ENCODE measurements at places on chromosomes 4 and X.

DNA sequence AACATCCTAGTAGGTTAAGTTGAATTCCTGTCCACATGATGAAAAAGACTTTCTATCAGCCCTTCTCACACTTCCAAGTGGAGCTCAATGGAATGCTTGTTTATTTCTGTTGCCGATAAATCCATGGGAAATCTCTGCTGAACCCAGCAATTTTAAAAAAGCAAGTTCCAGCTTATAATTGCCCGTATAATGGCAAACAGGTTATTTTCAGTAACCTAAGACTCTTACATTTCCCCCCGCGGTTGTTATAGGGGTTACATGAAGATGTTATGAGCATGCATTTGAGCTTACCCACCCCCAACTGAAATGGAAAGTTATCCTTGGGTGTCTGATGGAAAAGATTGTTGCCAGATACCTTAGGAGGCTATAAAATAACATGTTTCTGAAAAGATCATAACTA is 136.2 kb downstream of the PALLD start:
- DNase-seq: no peak

- no peak for DNase-seq
Observed at GRCh38 chr4:167321299-167321698, 87.0 kb upstream of the SPOCK3 start.

DNA sequence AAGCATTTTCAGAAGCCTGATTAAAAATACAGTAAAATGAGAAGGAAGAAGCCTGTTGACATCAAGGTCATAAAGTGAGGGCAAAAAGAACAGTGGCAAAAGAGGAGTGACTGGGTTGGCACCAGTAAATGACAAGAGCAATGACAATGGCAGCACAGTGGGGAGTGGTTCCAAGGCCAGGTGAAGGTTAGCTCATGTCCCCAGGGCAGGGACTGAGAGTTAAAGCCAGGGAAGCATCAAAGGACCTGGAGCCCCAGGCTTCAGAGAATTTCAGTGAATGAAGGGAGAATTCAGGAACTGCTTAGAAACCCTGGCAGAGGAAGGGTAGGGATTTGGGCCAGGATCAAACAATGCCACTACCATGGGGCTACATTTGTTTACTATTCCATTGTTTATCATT is 8.8 kb upstream of the PIGA start:
- no peak for DNase-seq

- DNase-seq: no peak
Observed at GRCh38 chrX:12702509-12703091, 88.6 kb upstream of the PRPS2 start.

GRCh38 chr4:157667836-157668235 is 447.3 kb downstream of the GRIA2 start:
- no peak for DNase-seq

GRCh38 chr4:126890994-126891393 is 741.8 kb upstream of the INTU start:
- DNase-seq: no peak

DNA sequence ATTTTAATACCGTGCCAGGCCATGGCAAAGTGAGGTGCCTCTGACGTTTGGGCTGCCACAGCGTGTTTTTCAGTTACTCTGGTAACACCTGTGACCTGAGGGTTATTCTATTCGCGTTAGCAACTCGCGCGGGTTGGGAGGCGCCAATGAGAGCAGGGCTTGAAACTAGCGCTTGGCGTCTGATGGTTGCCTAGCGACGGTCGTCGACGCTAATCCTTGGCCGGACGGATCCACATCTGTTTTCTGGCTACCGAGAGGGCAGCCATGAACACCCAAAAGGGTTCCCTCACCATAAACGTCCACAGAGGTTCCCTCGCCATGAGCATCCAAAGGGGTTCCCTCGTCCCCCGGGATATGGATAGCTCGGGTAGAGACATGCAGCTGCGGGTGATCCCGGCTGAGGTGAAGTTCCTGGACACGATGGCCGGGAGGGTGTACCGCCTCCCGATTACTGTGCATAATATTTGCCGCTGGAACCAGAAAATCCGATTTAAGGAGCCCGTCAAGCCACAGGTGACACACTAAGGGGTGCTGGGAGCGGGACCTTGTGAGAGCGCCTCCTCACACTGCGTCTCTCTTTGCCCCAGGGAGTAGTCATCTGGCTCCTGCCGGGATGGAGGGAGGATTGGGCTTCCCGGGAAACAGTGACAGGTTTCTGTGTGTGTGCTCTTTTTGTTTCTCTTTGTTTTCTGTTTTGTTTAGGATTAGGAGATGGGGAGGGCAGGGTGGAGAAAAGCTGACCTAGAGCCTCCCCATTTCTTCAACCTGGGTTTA is at the start of gene CFAP47:
Gene CFAP47 (plus strand): TSS at position 199 of the 774 bp plus-strand sequence. CDS start 66 bp downstream, at position 265.
- DNase-seq: no peak

GRCh38 chr4:32826169-32826568 is 2106.0 kb downstream of the PCDH7 start:
- DNase-seq: no peak

DNA sequence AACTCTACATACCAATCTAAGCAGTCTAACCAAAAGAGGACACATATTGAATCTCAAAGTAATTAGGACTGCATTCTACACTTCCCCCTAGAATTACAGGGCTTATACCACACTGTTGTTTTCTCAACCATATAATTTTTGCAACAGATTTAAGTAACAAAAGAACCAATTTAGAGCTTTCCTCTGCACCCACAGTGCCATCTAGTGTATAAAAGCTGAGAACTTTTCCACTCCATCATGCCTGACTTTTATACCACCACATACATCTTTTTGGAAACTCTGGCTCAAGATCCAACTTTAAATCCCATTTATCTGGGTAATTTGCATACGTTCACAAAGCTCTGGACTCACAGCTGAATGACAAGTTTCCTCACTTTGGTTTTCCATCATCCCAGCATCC is 99.5 kb downstream of the EFHC2 start:
- DNase-seq: no peak

DNA sequence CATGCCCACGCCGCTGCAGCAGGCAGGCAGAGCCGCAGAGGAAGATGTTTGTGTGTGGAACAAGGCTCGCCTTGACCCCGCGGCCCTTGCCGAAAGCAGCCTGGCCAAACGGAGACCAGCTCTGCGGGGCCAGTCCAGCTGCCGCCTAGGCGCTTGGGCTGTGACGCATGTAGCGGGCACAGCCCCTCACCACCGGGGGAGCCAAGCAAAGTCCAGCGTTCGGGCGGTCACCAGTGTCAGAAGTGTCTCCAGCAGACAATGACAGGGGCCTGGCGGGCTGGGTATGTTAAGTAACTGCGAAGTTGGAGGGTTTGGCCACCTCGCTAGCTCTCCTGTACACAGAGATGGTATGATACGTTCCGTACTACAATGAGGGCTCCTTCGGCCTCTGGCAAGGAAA is 1.3 kb downstream of the AMER1 start:
- DNase-seq: no peak

DNA sequence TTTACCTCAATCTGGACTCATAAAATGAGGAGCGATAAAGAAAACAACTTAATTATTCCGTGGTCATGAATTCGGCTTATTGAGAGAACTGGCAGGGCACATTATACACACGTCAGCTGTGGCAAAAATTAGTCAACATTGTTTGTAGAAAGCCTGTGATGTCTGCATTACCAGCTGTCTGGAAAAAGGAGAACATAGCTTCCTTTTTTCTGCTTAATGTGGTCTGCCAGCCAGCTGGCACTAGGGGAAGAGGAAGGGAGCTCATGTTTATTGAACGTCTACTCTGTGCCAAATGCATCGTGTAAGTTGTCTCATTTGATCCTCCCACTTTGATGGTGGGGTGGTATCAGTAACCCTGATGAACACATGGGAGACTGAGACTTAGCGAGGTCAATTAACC is 367.6 kb downstream of the ARHGAP24 start:
- no peak for DNase-seq

DNA sequence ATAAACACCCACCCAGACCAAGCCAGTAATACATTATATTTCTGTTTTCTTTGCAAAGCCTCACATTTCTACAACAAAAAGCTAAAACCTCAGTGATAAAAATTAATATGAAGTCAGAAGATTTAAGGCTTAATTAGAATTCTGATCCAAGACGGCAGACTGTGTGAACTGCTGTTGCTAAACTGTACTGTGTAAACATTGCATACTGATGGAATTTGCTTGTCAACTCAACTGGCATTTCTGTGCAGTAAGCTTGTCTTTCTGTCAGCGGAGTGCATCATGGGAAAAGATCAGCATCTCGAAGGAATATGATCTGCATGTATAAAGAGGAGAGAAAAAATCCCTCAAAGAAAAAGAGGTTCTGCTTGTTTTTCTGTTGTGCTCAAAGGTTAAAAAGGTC is 69.4 kb upstream of the SPANXB1 start:
- DNase-seq: no peak

GRCh38 chr4:55296096-55296495 is 49.9 kb upstream of the SRD5A3 start:
- DNase-seq: no peak

GRCh38 chr4:93179044-93179443 is 649.5 kb upstream of the ATOH1 start:
- DNase-seq: no peak

GRCh38 chr4:186643501-186644310 is 80.0 kb downstream of the FAT1 start:
- no peak for DNase-seq

DNA sequence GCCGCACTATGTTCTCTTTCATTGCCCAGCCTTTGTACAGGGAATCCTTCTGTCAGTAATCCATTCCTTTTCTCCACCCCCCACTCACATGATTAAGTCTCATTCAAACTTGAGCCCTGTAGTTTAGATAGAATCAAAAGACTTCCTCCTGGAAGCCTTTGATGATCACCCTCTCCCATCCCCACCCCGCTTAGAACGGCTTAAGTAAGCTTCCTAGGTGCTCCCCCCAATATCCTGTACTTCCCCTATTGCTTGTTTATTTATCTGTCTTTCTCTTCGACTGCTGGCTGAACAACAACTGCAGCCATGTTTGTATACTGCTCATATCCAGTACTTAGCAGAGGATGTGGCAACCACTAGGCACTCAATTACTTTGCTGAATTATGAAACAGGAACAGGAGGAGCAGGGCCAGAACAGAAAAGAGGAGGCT is 38.5 kb upstream of the GPC3 start:
- DNase-seq: no peak

GRCh38 chr4:11116940-11117339 is 311.8 kb downstream of the HS3ST1 start:
- DNase-seq: no peak

- DNase-seq: no peak
Observed at GRCh38 chr4:181911420-181911819, 331.8 kb upstream of the TENM3 start.

DNA sequence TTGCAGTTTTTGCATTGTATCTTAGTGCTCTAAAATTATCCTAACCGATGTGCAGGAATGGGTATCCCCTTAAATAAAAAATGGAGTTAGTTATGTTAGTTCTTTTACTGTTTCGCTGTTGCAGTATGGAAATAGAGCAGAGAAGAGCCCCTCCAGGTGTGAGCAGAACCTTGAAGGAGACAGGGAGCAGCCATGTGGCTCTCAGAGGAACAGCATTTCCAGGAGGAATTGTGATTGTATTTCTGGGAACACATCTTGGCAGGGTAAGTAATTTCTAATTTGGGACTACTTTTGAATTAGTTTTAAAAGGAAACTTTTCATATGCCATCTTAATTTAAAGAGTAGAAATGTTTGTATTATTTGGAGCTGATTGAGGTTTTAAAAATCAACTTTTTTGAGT is 5.3 kb upstream of the CCDC158 start:
- no peak for DNase-seq

- no peak for DNase-seq
Observed at GRCh38 chr4:96352051-96352517, 512.2 kb downstream of the PDHA2 start.

DNA sequence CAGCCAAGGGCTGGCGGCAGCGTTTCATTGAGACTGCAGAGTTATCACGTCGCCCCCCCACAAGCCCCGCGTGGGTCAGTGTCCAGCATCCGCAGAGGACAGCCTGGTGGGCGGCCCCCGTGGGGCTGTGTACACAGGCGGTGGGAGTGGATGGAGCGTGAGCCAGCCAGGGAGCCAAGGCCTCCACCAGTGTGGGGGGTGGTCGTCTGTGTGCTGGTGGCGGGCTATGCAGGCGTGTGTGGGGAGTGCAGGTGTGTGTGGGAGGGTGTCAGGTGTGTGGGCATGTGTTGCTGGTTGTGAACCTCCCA is 56.5 kb upstream of the NKX1-1 start:
- DNase-seq: no peak

- DNase-seq: no peak
Observed at GRCh38 chr4:153778383-153778782, 10.5 kb downstream of the SFRP2 start.

- no peak for DNase-seq
Observed at GRCh38 chr4:8162625-8163024, 4.0 kb upstream of the ABLIM2 start.

- DNase-seq: no peak
Observed at GRCh38 chr4:137896221-137896737, 345.9 kb downstream of the SLC7A11 start.

- DNase-seq: no peak
Observed at GRCh38 chrX:41033299-41033698, 51.9 kb upstream of the USP9X start.

GRCh38 chr4:53929311-53929710 is 135.1 kb downstream of the CHIC2 start:
- DNase-seq: no peak

DNA sequence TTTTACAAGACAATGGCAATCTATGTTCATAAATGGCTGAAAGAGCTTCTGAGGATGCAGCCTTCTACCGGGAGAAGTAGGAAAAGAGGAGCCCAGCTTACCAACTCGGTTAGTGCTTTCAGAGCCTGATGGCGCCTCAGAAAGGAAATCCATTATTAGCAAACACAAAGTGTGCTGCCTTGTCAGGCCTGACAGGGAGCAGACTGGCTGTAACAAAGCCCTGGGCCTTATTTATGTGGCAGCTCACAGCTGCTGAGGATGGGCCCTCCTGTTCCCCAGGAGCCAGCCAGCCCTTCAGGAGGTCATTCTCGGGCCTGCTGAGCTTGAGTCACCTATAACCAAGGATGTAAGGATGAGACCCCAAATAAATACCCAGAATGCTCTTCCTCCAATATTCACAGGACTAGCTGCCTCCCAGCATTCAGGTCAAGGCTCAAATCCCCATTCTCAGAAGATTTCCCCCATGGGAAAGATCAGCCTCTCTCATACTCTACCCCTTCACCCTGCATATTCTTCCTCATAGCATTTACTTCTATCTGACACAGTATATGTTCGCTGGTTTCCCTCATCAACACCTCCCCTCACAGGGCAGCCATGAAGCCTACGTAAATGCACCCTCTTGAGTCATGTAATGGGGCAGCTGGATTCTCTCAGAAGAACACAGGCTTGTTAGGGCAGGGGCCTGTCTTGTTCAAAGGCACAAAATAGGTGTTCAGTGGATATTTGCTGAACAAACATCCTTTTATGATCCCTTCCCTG is 227.0 kb upstream of the RASGEF1B start:
- no peak for DNase-seq

GRCh38 chr4:104490770-104491480 is 3.8 kb downstream of the CXXC4 start:
- DNase-seq: peak; percentile 14

DNA sequence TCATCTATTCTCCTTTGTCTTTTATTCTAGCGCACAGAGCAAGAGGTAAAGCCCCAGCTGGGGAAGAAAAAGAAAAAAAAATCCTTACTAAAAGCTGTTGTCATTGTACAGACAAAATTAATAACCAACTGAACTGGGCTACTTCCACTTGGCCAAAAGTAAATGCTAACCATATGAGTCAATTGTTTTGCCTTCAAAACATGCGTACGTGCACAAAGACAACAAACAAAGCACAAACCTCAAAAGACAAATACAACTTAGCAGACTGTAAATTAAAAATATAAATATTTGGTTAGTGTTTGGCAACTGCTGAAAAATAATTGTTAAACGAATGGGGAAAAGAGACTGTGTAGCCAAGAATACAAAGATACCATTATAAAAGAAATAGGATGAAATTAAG is 5.9 kb downstream of the EDA2R start:
- no peak for DNase-seq

Data from stimulated activated CD4-positive, alpha-beta T cell treated with anti-CD3 and anti-CD28 coated beads, Interleukin-1b, Interleukin-23, amount 100 ng/mL, for 1 hour (primary cell).